ENCODE measurements at places on chromosomes 5 and 9.

- peak; percentile 29 for DNase-seq
Observed at GRCh38 chr5:1386274-1386717, 41.4 kb upstream of the CLPTM1L start.

GRCh38 chr5:97478483-97478882 lies 295.4 kb upstream of the RIOK2 start:
- no peak for DNase-seq

GRCh38 chr9:106172265-106172664 lies 477.9 kb downstream of the TMEM38B start:
- no peak for DNase-seq

GRCh38 chr9:91362051-91362611 lies 413 bp upstream of the AUH start:
- no peak for DNase-seq

GRCh38 chr5:37668524-37669047 lies 171.3 kb downstream of the GDNF start:
- no peak for DNase-seq

GRCh38 chr9:21615446-21615845 lies 133.3 kb upstream of the IFNE start:
- DNase-seq: no peak

DNA sequence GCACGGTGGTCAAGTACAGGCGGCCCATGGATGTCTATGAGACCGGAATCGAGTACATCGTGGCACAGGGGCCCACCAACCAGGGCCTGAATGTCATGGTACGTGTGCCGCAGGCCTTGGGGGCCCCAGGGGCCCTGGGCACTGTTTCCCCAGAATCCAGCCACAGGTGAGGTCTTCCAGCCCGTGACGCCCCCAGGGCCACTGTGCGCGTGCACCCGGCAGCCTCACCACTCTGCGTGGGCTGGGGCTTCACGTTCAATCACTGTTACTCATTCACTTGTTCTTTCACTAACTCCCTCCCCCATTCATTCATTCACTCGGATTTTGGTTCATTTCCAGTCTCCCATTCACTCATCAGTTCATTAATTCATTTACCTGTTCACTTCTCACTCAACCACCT lies 12.6 kb downstream of the ADAMTSL2 start:
- no peak for DNase-seq

DNA sequence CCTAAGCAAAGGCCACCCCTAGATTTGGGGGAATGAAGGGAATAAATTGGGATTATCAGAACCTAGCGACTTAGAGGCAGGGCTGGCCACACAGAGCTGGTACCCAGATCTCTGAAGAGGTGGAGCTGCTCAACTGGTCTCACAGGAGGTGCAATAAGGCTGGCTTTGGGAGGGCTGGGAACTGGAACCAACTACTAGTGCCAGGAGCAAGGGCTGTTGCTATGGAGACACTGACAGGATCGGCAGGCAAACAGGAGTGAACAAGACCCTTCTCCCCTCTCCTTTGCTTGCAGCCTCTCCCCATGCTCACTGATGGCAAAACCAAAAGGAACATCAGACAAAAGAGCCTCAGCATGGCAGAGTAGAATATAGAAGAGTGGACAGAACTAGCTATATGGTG lies 17.0 kb upstream of the WHRN start:
- DNase-seq: no peak

- no peak for DNase-seq
Observed at GRCh38 chr5:126641387-126641786, 40.6 kb downstream of the PHAX start.

DNA sequence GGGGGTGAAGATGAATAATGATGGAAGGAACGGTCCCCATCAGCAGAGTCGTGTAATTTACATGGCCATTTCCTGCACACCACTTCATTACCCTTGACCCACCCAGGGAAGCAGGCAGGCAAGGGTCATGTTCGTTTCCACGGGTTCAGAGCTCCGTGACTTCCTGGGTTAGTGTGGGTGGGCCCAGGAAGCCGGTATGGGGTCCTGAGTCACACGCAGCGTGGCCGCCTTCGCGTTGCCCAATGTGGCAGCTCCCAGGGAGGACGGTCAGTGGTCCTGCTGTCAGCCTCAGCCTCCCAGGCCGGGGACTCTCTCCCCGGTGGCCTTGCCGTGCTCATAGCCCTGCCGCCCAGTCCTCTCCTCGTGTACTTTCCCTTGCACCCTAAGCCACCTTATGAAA lies 5.1 kb upstream of the TERT start:
- no peak for DNase-seq

DNA sequence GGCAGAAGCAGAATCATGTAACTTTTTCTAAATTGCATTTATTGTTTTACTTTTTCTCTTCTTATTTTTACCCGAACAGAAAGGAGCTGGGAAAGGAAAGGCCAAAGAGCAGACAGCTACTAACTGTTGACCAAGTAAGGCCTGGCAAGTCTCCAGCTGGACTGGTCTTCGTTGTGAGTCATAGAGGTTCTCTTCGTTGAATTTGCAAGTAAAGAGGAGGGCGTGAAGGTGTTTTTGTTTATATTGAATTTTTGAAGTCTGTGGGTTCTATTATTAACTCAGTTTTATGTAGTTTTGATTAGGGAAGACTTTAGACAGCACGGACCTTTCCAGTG lies 416.5 kb upstream of the CCNH start:
- DNase-seq: no peak

- no peak for DNase-seq
Observed at GRCh38 chr9:134591573-134591981, 50.0 kb upstream of the COL5A1 start.

DNA sequence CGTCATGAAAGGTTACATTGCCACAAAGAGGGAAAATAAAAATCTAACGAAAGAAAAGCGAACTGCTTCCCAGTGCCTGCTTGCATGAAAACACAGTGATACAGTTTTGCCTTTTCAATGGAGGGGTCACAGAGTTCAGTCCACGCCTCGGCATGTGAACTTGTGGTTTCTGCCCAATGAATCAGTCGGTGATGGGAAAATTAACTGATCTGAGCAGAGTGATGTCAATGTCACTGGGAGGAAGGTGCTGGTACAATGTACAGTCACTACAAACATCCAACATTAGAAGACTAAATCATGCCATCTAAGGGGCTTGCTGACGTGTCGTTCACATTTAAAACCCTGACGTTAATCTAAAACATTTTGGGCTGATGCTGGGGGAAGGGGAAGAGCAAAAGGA lies 151.8 kb upstream of the MSX2 start:
- no peak for DNase-seq

DNA sequence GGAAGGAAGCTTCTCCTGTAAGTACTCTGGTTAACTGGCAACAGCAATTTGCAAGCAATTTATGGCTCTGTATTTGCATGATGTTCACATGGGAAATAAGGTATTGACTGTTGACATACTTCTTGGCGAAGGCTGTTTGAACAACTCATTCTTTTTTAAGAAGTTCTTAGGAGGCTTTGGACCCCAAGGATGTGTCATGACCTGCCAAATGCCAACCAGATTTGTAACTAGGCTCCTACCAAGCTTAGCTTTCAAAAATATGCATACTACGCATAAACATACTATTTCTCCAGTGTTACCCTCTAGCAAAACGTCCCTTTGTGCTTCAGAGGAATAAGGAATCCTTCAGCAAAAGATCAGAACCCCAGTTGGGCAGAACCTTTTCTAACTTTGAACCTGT lies 165.2 kb upstream of the MSX2 start:
- DNase-seq: no peak

DNA sequence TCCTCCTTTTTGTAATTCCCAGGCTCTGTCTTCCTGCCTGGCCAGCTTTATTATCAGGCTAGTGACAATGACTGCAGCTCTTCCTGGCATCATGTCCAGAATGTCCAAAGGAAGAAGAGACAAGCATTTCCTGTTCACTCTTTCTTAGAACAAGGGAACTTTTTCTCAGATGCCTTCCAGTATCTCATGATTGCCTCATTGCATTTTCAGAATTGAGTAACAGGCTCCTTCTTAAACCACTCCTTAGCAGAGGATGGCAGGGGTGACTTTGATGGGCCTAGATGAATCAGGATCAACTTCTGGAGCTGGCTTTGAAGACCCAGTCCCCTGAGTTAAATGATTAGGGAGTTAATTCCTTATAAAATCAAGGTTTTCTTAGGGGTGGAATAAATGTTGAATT lies 92.9 kb upstream of the RASGRF2 start:
- no peak for DNase-seq

- no peak for DNase-seq
Observed at GRCh38 chr5:74624931-74625505, 15.5 kb downstream of the ENC1 start.

- DNase-seq: no peak
Observed at GRCh38 chr9:77956555-77956954, 75.1 kb downstream of the GNAQ start.

DNA sequence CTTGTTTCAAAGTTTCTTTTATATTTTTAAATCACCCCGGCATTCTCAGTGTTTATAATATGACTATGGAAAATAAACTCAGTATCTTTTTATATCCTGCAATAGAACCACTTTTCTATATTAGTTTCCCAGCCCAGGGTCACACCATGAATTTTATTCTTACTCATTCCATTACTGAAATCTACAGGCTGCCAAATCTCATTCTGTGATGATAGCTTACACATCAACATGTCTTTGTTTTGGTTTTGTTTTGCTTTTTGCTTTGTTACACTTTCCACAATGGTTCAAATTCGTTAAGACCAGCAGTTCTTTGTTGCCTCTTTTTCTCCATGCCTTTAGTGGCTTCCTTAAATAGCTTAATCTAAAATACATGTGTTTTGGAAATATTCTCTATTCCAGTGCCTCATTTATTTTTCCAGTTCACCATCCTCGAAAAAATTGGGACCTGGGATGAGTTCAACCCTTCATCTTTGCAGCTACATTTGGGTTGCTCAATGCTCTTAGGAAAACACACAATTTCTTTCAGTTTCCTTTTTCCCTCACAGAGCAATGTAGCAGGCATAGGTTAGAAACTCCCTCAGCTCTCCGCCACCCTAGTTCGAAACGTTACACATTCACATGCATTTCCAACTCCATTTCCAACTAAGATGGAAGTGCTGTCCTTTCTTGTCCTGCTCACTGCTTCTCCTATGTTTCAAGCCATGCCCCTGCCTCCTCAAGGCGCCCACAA lies 1146.3 kb downstream of the MAT2B start:
- DNase-seq: no peak

GRCh38 chr5:96198356-96199058 lies 234.5 kb downstream of the PCSK1 start:
- no peak for DNase-seq

GRCh38 chr9:108188976-108189375 lies 666.8 kb downstream of the ACTL7B start:
- DNase-seq: no peak

All from stimulated activated CD4-positive, alpha-beta T cell treated with anti-CD3 and anti-CD28 coated beads, Interleukin-1b, Interleukin-23, amount 100 ng/mL, for 1 hour (primary cell).